ENCODE measurements at places on chromosomes 4 and X.
A peak's percentile ranks its signal among the peaks of the same experiment; 100 is the strongest.

- no peak for DNase-seq
Observed at GRCh38 chr4:152961773-152962115, 25.6 kb downstream of the FHDC1 start.

GRCh38 chr4:114601304-114602052 lies 2.9 kb downstream of the UGT8 start:
- no peak for DNase-seq

DNA sequence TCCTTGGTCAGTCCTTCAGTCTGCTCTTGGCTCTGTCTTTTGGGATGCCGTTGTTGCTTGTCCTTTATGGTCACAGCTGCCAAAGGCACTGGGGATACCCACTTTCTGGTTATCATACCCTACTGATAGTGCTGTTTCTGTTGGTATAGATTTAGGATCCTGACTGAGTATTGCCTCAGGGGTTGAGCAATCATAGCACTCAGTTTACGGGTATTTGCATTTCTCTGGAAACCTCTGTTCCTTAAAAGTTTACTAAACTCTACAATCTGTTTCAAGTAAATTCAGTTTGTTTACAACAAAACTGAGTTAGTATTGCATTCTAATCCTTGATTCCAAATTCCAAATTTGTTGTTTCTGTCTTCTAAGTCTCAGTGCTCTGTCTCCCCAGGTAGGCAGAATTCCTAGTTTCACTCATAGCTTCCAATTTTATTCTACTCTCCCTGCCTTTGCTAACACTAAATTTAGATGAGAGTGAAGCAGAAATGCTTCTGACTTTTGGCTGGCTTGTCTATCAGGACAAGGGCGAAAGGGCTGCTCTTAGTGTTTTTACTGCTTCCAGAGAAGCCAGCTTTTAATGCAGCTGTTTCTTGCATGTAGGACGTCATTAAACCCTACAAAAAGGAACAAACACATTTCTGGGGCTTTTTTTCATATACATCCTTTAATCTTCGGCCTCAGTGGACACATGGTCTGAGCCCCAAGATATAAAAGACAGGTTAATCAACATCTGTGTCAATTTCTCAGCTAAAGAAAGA lies 17.2 kb upstream of the TET2 start:
- no peak for DNase-seq

GRCh38 chrX:47223476-47224250 lies 5.2 kb downstream of the CDK16 start:
- DNase-seq, result no peak

GRCh38 chr4:2942532-2943363 lies 20.5 kb downstream of the NOP14 start:
- no peak for DNase-seq

DNA sequence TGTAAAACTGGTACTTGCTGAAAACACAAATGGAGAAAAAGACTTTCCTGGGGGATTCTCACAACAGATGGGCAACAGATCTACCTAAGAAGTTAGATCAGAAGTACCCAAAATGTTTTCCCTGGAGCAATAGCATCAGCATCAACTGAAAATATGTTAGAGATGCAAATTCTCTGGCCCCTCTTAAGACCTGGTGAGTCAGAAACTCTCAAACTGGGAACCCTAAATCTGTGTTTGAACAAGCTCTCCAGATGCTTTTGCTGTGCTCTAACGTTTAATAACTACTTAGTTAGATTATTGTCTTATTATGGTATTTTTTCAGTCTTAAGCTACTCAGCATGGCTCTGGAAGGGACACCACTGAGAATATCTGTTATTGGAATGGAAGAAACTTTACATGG lies 55.2 kb upstream of the TRPC3 start:
- no peak for DNase-seq

GRCh38 chr4:2787230-2788100 lies 5.4 kb upstream of the SH3BP2 start:
- no peak for DNase-seq

GRCh38 chrX:128051526-128051925 lies 677 bp downstream of the ACTRT1 start:
- no peak for DNase-seq

DNA sequence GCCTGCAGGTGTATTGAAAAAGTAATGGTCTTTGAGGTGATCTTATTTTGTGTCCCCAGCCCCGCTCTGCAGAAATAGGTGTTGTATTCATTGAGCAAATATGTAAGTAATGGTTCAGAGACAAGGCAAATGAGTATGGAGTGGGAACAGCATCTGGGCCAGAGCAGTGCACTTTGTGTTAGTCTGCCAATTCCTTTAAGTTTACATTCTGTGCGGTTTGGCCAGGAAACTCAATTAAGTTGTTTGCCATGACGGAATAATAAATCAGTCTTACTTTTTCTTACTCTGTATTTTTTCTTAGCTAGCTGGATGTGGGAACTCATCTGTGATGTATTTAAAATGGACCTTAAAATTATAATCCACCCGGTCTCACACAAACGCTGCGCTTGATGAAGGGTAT lies 12.6 kb downstream of the DCLK2 start:
- DNase-seq, result no peak

GRCh38 chrX:101682723-101683122 lies 23.1 kb upstream of the ARMCX2 start:
- no peak for DNase-seq

DNA sequence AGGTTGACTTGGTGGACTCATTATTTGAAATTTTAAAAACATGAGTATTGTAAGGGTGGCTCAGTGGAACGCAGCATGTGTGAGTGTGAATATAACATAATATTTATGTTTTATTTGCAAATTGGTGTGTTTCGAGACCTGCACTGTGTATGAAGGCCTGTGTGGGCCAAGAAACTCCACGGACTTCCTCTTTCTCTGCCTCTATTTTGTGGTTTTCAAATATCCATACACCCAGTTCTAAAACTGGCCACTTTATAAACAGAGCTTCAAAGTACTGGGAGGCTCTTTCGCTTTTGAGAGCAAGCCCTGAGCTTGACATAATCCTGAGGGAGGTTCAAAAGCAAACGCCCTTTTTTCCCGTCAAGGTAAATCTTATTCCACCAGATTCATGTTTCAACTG lies 187.7 kb downstream of the GPAT3 start:
- DNase-seq, result no peak

DNA sequence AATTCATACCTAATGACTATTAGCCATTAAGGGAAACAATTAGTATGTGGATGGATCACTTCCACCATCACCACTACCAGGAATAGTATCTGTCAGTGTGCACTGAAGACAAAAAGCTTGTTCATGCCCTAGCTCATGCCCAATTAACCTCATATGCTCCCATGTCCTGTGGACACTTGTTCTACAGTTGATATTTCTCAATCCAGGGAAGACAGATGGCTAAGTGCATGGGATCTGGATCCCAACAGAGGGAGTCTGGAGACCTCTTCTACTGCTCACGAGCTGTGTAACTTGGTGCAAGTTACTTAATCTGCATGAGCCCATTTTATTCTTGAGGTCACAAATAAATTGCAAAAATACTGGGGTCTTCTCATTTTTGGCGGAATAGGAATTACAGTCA lies 23.7 kb downstream of the AMOT start:
- peak; percentile 65 for DNase-seq

DNA sequence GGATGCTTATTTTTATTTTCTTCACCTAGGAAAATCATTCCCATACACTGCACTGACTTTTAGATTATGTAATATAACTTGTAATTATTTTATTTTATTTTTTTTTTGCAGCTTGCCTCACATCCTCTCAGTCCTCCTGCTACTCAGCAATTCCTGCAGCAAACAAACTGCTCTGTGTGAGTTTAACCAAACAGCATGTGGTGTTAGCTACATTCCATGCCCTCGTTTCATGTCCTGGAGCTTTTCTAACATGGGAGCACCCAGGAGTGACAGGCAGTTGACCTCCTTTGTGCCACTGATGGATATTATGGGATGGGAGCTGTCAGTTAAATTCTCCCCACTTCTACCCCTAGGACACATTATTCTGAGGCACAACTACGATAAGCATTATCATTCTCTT lies 24.8 kb downstream of the CXCL1 start:
- no peak for DNase-seq

DNA sequence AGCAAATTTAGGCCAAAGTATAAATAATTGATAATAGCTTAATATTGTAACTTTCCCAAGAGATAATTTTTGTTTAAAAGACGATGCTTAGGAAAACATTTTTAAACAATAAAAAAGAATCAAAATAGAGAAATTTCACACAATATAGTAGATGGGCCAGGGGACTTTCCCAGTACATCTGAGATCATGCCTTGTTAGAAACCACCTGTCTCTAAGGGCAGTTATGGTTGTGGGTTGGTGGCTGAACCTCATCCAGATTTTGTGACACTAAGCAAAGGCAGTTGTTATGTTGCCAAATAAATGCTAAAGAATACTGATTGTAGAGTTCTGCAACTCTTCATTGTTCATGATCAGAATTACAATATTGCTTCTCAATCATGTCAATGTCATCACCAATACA lies 270.6 kb downstream of the BANK1 start:
- no peak for DNase-seq

DNA sequence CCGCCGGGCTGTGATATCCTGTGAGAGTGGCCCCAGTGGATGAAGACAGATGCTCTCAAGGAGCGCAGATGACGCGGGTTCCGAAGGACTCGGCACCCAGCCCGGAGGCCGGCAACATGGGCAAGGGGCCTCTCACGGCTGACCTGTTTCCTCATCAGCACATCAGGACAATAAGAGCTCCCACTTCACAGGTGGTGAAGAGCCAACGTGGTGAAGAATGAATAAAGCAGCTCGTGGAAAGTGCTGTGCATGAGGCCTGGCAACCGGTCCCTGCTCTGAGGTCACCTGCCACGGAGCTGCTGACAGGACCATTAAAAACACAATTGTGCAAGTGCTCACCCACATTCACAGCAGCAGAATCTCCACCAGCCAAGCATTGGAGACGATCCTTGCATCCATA lies 22.9 kb downstream of the ABLIM2 start:
- peak; percentile 46 for DNase-seq

GRCh38 chr4:169208516-169208915 lies 62.2 kb downstream of the SH3RF1 start:
- DNase-seq, result no peak

DNA sequence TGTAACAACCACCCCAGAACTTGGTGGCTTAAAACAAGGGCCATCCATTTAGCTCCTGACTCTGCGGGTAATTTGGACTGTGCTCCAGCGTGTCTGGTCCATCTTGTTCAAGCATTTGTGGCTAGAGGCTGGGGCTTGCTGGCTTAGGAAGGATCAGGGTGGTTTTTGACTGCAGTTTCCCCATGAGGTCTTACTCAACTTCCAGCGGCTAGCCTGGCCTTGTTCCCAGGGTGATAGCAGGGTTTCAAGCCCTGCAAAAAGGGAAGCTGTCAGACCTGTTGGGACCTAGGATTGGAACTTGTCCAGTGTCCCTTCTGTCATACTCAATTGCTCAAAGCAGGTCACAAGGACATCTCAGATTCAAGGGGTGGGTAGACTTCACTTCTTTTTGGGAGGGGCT lies 205.9 kb downstream of the STIM2 start:
- DNase-seq, result no peak

DNA sequence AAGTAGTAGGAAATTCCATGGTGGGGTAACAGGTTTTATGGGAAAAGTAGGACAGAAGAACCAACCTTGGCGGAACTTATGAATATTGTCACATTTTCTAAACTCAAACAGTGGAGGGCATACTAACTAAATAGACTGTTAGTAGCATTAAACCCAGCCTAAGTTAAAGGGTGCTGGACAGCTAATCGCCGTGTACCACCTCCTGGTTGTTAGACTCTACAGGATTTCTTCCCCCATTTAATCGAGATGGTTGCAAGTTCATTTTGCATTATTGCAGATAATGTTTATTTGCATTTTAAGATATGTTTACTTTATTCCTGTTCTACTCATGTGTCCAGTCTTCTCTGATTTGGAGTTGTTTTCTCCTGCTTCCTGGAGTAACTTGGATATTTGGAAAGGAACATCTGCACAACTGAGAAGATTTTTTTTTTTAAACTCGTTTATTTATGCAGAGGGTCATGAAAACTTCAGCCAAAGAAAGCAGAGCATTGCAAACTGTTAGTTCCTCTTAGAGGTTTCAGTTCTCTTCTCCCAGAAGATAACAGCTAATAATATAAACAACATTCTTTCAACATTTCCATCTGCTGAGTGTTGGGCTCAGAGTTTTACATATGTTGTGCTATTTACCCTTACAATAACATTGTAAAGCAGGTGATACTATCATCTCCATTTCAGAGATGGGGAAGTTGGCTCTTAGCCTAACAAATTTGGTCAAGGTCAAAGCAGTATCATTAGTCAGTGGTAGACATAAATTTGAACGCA lies 51.5 kb upstream of the TBC1D9 start:
- no peak for DNase-seq

DNA sequence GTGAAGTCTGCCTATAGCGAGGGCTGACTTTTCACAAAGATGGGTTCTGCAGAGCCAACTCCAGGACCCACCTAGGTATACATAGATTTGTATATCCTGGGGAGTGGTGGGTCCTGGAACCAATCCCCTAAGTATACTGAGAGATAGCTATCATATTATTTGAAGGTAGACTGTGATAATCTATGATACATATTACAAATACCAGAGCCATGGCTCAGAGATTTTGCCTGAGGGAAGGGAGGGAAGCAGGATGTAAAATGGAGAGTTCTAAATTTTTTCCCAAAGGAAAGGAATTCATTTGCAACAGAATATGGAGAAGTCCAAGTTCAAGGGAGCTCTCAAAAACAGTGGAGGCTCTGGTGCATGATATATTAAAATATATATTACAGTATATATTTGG lies 7.2 kb downstream of the TCEAL3 start:
- DNase-seq, result no peak

- DNase-seq, result peak; percentile 85
Observed at GRCh38 chr4:89152972-89153371, 41.6 kb downstream of the TIGD2 start.

- DNase-seq, result no peak
Observed at GRCh38 chrX:118928151-118928550, 46.3 kb upstream of the LONRF3 start.

GRCh38 chr4:46980851-46981250 lies 12.5 kb downstream of the GABRA4 start:
- DNase-seq, result no peak

- DNase-seq, result no peak
Observed at GRCh38 chr4:176441594-176441993, 121.8 kb downstream of the SPCS3 start.

DNA sequence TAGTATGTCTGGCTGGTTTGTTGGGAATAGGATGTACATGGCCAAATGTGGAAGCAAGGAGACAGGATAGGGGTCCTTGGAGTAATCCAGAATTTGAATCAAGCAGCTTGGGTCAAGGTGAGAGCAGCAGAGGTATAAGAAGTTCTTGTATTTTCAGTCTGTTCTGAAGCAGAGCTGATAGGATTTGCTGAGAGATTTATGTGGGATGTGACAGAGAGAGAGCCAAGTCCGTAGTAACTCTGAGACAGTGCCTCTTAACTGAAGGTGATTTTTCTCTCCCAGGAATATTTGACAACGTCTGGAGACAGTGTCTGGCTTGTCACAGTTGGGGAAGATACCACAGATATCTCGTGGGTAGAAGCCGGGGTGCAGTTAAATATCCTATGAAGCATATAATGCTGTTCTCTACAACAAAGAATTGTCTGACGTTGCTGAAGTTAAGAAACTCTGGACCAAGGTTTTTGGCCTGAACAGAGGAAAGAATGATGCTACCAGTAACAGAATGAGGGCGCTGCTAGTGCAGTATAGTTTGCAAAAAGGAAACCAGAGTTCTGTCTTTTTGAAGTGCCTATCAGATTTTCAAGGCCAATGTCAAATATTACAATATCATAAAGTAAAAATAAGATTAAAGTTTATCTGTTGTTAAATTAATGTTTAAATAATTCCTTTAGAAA lies 184.0 kb downstream of the ARHGAP24 start:
- DNase-seq, result no peak

- no peak for DNase-seq
Observed at GRCh38 chr4:86657382-86657781, 63.3 kb downstream of the PTPN13 start.

GRCh38 chr4:168540086-168540485 lies 43.2 kb downstream of the PALLD start:
- DNase-seq, result no peak

All from NCI-H524 (cell line).